ENCODE measurements at places on chromosomes 3 and 15.

GRCh38 chr15:101445562-101446517 lies 43.7 kb downstream of the PCSK6 start:
- DNase-seq = no peak

DNA sequence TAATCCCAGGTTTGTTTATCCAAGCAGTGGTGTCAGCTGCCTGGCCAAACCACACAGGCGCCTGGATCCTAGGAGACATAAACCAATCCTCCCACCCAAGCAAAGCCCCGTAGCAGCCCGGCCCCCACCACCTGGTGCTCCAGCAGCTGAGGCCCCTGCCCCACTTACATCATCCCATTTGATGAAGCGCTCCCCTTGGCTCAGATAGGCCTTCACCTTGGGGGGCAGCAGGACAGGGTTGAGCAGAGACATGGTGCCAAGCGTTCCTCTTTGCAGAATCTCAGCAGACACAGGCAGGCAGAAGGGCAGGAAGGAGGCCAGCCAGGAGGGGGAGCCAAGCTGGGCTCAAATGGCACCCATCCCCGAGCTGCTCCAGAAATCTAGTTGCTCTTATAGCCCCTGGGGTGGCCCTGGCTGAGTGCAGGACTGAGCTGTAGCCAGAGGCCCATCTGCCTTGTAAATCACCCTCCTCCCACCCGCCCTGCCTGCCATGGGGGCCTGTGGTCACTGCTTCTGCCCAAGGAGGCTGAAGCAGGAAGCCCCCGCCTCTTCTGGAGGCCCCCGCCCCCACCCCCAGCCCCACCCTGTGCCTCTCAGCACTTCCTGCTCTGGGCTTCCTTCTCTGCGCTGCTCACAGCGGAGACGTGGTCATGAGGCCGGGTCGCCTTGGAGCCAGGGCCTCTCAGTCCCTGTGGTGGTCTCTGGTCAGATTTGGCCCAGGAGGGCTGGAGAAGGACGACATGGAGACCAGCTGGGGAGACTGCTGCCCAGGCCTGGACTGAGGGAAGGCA lies at the start of gene PLCB2:
Gene PLCB2, minus strand, starts transcription at position 515 of the 791 bp plus-strand sequence. Its CDS starts 263 bp downstream, at position 252.
- no peak for DNase-seq

GRCh38 chr15:63373330-63373729 lies 8.3 kb downstream of the CA12 start:
- no peak for DNase-seq

DNA sequence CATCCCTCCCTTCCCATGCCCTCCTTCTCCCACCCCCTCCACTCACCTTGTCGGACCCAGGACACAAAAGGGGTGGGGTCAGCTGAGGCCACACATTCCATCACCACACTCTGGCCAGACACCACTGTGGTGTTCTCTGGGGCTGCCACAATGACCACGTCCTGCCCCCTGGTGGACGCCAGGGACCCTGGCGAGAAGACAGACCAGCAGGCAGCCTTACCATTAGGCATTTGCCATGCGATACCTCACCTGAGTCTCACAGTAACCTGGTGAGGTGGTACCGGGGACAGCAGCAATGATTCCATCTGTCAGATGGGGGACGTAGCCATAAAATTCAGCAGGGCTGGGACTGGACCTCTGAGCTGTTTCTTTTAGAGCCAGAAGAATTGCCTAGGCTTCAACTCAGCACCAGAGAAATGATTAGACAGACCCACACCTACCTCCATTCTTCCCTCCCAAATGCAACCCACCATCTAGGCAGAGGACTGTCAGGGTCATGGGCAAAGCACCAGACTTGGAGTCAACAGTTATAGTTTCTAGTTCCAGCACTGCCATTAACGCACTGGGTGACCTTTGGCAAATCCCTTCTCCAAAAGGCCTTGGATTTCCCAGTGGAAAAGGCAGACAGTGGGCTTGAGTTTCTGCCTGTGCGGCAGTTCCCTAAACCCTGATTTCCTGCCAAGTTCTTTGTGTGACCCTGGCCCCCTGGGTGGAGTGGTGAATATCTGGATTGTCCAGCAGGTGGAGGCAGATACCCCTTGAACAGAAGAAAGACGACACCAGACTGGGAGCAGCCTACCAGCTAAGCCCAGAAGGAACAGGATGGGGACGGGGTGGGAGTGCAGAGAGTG lies 21.8 kb downstream of the IGDCC4 start:
- DNase-seq = peak; percentile 54

- DNase-seq = no peak
These were observed 7.6 kb upstream of the P2RY14 start for GRCh38 chr3:151285940-151286339.

GRCh38 chr3:19457449-19457848 lies 309.1 kb downstream of the KCNH8 start:
- DNase-seq = no peak

- DNase-seq = peak; percentile 22
These were observed 109.9 kb downstream of the TBC1D5 start for GRCh38 chr3:17632401-17633100.

- DNase-seq = peak; percentile 74
These were observed 102.5 kb downstream of the AKAP13 start for GRCh38 chr15:85482894-85483293.

DNA sequence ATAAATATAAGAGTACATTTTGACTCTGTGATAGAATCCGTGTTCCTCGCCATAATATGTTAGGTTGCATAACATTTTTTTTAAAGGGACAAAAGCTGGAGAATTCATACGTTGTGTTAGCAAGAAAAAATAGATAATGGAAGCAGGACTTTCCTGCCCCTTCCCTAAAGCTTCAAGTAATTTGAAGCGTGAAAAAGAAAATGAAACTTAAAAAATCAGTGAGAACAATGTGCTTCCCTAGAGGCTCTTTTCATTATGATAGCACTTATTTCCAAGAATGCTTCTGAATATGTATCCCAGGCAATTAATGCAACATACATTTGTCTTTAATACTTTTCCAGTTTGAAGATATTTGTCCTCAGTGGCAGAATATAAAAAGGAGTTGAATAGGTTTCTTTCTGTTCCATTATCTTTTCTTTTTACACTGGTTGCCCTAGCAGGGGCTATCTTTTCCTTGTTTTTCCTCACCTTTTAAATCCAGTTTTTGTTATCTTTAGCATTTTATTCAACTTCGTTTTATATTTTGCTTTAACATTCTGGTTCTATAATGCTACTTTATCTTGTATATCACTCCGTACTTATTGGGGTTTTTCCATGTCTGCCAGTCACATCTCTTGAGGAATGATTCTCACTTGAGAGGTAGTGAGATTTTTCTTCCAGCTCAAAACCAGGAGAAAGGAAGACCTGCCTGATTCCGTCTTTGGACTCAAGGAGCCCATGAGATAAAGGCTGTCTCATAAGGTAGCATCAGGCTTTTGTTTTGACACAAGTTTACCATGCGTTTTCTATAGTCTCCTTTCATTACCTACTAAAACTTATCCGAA lies 113.8 kb downstream of the MBNL1 start:
- DNase-seq = no peak

DNA sequence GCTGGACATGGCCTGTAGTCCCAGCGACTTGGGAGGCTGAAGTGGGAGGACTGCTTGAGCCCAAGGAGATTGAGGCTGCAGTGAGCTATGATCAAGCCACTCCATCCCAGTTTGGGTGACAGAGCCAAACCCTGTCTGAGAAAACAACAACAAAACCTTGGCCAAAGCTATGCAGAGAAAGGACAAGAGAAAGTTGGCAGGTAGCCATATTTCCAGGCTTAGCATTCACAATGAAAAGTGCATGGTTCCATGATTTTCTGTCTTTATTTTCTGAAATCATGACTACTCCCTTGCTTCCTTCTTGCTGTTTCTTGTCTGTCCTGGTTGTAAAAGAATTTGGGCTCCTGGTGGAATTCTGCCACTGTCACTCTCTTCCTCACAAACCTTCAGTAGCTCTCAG lies 284.6 kb upstream of the C2CD4B start:
- DNase-seq = no peak

GRCh38 chr3:180580934-180581333 lies 21.0 kb upstream of the TTC14 start:
- no peak for DNase-seq

- peak; percentile 79 for DNase-seq
These were observed 3.8 kb downstream of the HEG1 start for GRCh38 chr3:125051715-125052581.

Data from fibroblast of skin of left quadriceps (primary cell).